Thoracic aorta (tissue), 2 donors: ENCODE measurements at places on chromosomes 6 and 20. TPM values are rescaled to one million over a fixed set of nuclear protein-coding genes. Genes with fewer than 3 reads are reported as not detected.

Gene C6orf141
- total RNA-seq = 0.54 TPM

Gene MICB
- total RNA-seq = 4.1 TPM

Gene MAFB
- 82.9 TPM for total RNA-seq

- H3K27me3 ChIP-seq = no peaks in the 10 kb centered on the region
- H3K27ac ChIP-seq = no peak overlapping the region
- no peak overlapping the region for H3K4me3 ChIP-seq
- no peak for DNase-seq
- no peaks in the 10 kb centered on the region for H3K4me1 ChIP-seq
Observed at GRCh38 chr6:28794175-28795002, 129.4 kb downstream of the TRIM27 start.

- H3K27me3 ChIP-seq = no peaks in the 10 kb centered on the region
- H3K4me1 ChIP-seq = peaks cover 3% of the 10 kb centered on the region
- DNase-seq = no peak
Observed at GRCh38 chr6:36926708-36927513, 27.6 kb upstream of the PI16 start.

GRCh38 chr20:10729785-10730184, 56.0 kb upstream of the JAG1 start:
- no peak for DNase-seq
- H3K4me1 ChIP-seq = peaks cover 8% of the 10 kb centered on the region
- H3K4me3 ChIP-seq = no peak overlapping the region
- no peaks in the 10 kb centered on the region for H3K36me3 ChIP-seq
- H3K27ac ChIP-seq = no peak overlapping the region

- H3K27ac ChIP-seq = no peak overlapping the region
- peaks cover 18% of the 10 kb centered on the region for H3K36me3 ChIP-seq
- no peak for DNase-seq
- H3K4me3 ChIP-seq = no peak overlapping the region
- no peaks in the 10 kb centered on the region for H3K4me1 ChIP-seq
Observed at GRCh38 chr6:87553159-87553765, 36.5 kb downstream of the RARS2 start.

- H3K27me3 ChIP-seq = no peaks in the 10 kb centered on the region
- H3K4me1 ChIP-seq = peaks cover 37% of the 10 kb centered on the region
- no peaks in the 10 kb centered on the region for H3K36me3 ChIP-seq
- DNase-seq = no peak
- no peak overlapping the region for H3K4me3 ChIP-seq
Observed at GRCh38 chr6:46191961-46192360, 21.2 kb upstream of the ENPP5 start.

- no peaks in the 10 kb centered on the region for H3K36me3 ChIP-seq
- no peak for DNase-seq
- no peaks in the 10 kb centered on the region for H3K4me1 ChIP-seq
- no peaks in the 10 kb centered on the region for H3K27me3 ChIP-seq
- H3K4me3 ChIP-seq = no peak overlapping the region
Observed at GRCh38 chr6:137708481-137708880, 158.6 kb upstream of the TNFAIP3 start.

DNA sequence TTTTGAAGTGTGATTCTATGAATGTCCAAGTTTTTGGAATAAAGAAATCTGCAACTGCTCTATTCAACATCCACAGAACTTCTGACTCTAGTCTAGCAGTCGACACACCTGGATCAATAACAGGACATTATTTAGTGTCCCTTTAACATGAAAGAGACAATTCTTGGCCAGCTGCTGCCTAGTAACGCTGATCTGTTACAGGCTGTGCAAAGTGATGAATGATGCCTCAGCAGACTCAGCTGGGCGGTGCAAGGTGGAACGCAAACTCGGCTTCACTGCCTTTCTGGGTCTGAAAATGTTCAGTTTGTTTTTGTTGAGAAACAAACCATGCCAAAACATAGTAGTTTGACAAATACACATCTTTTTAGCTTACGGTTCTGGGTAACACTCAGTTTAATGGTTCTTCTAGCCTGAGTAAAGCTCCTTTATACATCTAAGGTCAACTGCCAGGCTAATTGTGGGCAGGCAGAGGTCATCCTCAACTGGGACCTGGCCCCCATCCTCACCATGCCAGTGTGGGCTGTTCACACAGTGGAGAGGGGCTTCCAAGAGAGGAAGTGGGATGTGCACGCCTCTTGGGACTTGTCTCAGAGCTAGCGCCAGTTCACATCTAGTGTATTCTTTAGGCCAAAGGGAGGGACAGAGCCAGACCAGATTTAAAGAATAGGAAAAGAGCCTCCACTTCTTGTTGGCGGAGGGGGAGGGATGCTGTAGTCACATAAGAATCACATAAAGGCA, 879.7 kb downstream of the QKI start:
- H3K27ac ChIP-seq = no peak overlapping the region
- H3K4me1 ChIP-seq = no peaks in the 10 kb centered on the region
- no peaks in the 10 kb centered on the region for H3K36me3 ChIP-seq
- no peak for DNase-seq
- H3K4me3 ChIP-seq = no peak overlapping the region

DNA sequence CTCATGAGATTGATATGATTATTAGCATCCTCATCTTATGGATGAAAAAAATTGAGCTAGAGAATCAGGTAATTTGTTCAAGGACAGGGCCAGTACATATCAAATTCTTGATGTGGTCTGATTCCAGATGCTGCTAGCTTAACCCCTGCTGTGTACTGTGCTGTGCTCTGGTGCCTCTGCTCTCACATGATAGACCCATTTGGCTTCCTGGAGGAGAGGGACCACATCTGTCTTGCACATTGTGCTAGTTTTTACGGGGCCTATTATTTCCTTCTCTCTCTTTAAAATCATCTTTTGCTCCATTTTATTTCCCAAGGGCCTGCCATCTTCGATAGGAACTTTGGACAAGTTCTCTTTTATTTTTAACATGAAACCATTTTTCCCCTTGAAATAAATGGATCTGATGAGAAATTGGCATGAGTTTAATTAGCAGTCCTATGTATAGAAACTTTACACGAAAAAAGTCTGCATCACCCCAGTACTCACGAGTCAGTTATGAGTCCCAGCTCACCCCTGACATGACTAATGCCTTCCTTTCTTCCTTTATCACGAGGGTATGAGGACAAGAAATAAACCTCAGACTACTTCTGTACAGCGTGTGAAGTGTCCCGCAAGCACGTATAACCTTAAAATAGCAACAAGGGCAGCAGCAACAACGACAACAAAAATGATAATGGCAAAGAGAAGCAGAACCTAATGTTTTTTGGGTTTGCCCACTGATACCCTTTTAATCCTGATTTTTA, 26.5 kb downstream of the CD109 start:
- H3K36me3 ChIP-seq = no peaks in the 10 kb centered on the region
- H3K27me3 ChIP-seq = no peaks in the 10 kb centered on the region
- no peak overlapping the region for H3K27ac ChIP-seq
- H3K4me3 ChIP-seq = no peak overlapping the region
